Cortex of kidney (tissue), 1 donor: ENCODE measurements at places on chromosomes 2 and 18.

DNA sequence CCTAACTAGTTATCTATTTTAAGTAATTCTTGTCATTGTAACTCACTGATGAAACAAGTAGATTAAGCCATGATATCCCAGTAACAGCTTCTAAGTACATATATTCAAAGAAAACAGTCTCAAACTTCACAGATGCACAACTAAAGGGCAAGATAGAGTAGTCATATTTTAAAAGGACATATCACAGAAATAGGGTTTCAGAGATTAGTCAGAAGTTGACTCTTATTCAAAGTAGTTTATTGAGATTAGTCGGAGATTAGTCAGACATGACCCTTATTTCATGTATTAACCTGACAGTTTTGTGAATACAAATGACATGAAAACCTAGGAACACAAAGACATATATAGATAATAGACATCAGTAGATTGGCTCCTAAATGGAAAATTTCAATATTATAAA lies 15.9 kb upstream of the CHAC2 start:
- no peak for DNase-seq

DNA sequence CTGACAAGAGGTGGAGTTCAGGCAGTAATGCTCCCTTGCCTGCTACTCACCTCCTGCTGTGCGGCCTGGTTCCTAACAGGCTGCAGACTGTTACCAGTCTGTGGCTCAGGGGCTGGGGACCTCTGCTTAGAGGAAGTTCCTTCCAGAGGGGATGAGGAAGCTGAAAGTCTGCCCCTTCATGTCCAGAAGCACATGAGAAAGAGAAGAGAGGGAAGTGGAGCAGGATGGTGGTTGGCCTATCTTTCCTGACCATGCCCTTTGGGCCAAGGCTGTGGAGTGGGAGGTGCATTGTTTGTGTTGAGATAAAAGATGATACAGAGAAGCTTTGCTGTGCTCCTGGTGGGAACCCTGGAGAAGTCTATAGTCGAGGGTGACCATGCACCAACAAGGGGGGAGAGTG lies 112.5 kb downstream of the LPIN1 start:
- DNase-seq: no peak

DNA sequence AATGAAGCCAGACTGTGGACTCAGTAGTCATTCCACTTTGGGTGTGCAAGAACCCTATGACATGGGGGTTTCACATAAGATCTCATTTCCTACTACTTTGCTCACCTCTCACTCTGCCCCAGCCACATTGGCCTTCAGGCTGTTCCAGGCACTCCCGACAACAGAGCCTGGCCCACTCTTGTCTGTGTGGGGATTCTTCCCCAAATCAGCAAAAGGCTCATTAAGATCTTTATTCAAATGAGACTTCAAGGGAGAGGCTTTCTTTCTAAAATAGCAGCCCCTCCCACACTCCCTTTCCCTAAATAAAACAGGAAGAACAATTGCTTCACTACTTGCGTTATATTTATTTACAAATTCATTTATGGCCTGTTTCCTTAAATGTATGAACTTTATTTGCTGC lies 3.5 kb upstream of the CDC42EP3 start:
- DNase-seq: no peak

DNA sequence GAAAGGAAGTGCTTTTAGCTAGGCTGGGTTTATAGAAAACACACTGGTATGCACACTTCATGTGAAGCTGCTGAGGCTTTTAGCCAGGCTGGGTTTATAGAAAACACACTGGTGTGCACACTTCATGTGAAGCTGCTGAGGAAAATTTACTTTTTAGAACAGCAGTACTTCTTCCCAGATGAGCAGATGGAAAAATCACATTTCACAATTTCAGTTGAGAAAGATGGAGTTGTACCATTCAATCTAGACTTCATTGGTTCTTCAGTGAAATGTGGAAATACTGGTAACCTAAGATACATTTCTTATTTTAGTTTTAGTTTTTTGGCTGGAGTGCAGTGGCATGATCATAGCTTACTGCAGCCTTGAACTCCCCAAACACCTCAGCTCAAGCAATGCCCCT lies 11.1 kb downstream of the SNTG2 start:
- DNase-seq: no peak

DNA sequence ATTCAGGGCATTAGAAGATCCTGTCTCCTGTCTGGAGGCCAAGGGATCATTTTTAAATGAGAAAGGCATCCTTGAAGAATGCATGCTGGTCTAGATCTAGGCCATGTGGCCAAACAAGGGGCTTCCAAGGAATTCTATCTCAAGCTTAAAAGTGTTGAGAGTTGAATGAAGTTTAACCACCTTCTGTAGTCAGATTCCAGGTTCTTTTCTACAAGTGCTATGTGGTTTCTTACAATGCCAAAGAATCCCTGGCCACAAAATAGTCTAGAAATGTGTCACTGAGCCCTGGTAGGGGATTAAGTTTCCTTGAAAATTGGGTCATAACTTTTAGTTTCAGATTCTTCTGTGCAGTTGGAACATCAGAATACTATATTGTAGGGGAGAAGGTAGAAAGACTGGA lies 640.7 kb upstream of the ACVR2A start:
- no peak for DNase-seq

DNA sequence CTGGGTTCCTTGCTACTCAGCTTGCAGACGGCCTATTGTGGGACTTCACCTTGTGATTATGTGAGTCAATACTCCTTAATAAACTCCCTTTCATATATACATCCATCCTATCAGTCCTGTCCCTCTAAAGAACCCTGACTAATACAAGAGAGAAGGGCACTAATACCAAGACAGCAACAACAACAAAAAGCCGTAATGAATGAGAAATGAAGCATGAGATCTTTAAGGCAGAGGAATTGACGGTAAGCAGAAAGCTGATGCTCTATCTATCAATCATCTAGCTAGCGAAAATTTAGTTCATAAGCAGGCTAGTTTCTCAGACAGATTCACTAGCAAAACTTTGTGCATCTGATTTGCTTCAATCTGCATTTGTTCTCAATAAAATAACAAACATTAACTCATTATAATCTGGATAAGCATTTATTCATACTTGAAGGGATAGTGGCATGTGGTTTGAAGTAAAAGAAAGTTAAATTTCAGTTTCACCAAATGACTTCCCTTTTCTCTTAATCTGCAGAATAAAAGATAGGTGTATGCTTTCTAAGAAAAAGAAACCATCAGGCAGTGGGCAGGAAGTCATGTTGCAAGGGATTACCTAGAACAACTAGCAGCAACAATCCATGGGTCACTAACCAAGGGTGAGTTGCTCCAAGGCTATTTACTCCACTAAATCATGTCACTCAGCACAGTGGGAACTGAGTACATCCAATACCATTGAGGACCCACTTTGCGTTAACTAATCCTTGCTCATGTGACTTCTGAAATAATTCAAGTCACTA lies 376.5 kb downstream of the TMEM182 start:
- DNase-seq: no peak
